ENCODE measurements at places on chromosomes 2 and 18.
A peak's percentile ranks its signal among the peaks of the same experiment; 100 is the strongest.

- DNase-seq, result no peak
Measured at GRCh38 chr2:52414561-52415295, 1352.9 kb upstream of the CHAC2 start.

DNA sequence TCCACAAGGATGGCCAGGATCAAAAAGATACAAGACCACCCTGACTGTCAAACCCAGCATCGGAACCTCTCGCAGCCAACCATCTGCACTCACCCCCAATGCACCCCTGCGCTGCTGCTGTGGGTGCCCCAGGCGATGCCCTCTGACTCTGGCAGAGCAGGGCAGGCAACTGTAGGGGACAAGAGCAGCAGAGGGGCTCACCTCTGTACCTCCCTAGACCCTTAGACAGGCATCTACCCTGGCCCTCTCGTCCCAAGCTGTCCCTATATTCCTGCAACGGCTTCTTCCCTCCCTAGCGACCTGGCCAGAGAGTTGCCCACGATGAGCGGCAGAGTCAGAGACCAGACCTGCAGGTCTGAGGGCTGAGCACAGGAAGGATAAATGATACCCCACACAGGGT lies 128.2 kb downstream of the HDAC4 start:
- no peak for DNase-seq

GRCh38 chr2:153891051-153891450 lies 19.3 kb downstream of the GALNT13 start:
- no peak for DNase-seq

DNA sequence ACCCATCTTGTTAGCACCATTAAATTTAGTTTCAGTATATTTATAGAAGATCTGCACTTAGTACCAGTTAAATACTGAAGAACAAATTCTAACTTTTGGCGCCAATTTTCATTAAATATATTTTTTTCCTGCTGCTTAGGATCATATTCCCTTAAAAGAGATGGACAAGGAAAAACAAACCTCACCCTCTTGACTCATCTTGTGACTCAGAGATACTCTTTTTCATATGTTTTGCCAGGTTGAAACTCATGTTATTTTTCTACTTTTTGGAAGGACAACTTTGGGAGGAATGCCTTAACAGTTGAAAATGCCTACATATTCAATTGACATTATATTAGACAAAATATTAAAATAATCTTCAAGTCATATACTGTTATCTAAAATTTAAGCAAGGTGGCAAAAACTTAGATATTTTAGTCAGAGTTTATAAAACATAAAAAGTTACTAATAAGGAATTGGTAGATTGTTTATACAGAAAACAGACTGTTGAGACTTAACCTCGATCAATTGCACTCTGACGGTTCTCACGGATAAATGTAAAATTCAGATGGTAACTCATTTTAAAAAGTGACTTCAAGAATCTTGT lies 36.2 kb downstream of the PNO1 start:
- no peak for DNase-seq

DNA sequence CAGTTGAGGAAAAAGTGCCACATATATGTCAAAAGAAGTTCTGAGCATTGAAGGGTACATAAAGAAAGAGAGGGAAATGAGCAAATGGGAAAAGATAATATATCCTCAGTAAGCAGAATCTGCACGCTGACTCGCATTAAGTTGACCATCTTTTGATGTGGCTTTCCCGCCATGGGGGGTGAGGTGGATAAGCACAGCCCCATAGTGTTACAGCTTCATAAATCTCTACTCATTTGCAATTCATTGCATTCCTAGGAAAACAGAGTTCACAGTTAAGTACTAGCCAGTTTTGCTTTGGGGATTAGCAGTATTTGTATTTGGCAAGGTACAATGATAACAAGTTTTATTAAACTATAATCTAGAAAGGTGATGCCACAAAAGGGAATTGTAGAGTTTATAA lies 814.2 kb downstream of the LRP1B start:
- no peak for DNase-seq

GRCh38 chr2:1483551-1483950 lies 70.3 kb downstream of the TPO start:
- DNase-seq, result no peak

- DNase-seq, result no peak
Measured at GRCh38 chr2:1654696-1655374, 89.5 kb downstream of the PXDN start.

DNA sequence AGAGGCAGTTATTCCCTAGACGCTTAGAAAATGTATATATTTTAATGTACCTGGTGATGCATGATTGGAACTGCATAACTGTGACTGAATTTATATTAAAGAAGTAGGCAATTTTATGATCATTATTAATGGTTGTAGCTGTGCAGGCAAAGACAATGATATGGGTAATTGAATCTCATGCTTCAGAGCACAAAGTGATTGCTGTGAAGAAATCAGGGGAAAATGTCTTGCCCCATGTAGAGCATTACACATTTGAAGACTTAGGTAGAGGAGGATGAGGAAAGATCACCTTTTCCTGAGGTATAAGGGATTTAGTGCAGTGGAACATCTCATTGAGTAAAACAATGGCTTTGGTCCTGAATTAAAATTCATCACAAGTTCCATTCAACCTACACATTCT lies 246.8 kb upstream of the DCC start:
- DNase-seq, result no peak

- DNase-seq, result peak; percentile 6
Measured at GRCh38 chr18:79917169-79917852, 34.1 kb downstream of the SLC66A2 start.

GRCh38 chr18:25039781-25040180 lies 312.2 kb downstream of the ZNF521 start:
- no peak for DNase-seq

DNA sequence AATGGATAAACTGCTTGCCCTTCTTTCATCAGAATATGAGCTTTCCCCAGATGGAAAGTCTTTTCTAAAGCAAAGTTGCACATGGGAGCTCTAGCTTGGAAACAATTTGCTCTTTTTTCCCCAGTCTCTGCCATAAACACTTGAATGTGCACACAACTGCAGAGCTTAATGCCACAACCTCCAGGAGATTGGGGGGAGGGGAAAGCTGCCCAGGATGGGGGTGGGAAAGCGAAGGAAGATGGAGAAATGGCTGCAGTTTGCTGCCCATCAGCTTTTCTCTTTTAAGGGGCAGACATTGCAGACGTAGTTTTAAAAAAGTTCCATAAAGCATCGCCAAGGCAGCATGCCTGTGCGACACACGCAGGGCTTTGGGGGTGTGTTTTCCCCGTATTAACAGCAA lies 1.5 kb downstream of the ACKR3 start:
- DNase-seq, result no peak

DNA sequence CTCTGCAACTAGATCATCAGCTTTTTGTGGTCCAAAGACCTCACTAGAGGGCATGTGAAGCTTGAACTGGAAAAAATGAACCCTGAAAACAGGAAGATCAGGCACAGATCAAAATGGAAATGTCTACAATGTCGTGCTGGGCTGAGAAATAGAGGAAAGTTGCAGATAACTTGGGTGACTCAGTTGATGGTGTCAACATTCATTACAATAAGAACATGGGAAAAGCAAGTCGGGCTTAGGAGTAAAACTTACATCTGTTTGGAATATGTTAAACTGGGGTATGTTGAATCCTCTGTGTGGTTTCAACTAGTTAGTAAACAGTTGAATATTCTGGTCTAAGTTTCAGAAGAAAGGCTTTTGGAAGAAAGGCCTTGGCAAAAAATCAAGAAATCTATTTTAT lies 940.4 kb downstream of the ERBB4 start:
- DNase-seq, result no peak

- no peak for DNase-seq
Measured at GRCh38 chr2:143469323-143469722, 340.1 kb downstream of the ARHGAP15 start.

GRCh38 chr2:80322311-80322920 lies 17.9 kb upstream of the LRRTM1 start:
- DNase-seq, result no peak

DNA sequence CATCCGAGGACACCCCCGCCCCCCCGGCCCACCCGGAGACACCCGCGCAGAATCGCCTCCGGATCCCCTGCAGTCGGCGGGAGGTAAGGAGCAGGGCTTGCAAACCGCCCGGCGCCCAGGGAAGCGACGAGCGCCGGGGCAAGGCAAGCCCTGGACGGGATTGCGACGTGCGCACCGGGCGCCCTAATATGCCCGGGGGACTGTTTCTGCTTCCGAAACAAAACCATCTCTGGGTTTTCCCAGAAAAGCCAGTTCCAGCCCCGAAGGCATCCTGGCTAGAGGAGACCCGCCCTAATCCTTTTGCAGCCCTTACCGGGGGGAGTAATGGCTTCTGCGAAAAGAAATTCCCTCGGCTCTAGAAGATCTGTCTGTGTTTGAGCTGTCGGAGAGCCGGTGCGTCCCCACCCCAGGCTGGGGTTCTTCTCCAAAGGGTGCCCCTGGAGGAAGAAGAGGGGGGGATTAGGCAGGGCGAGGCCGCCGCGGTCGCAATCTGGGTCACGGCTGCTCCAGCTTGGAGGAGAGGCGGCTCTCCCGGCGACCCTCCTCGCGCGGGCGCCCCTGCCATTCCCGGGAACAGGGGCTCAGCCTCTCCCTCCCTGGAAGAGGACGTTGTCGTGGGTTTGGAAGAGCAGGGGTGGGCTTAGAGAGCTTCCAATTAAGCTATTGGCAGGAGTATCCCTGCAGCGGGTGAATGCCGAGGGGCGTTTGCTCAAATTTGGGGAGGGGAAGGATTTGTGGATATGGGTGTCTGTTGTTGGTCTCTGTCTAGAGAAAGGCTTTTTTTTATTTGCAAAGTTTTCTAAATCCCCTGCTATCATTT lies 521 bp downstream of the MYCN start:
- no peak for DNase-seq

- no peak for DNase-seq
Measured at GRCh38 chr2:177599139-177599688, 206.6 kb downstream of the AGPS start.

- DNase-seq, result no peak
Measured at GRCh38 chr2:47026748-47027534, 111.3 kb upstream of the MCFD2 start.

GRCh38 chr2:529424-529823 lies 147.8 kb downstream of the TMEM18 start:
- no peak for DNase-seq

- DNase-seq, result no peak
Measured at GRCh38 chr2:111159641-111160040, 38.9 kb downstream of the BCL2L11 start.

- DNase-seq, result no peak
Measured at GRCh38 chr2:24875272-24875671, 44.8 kb downstream of the ADCY3 start.

DNA sequence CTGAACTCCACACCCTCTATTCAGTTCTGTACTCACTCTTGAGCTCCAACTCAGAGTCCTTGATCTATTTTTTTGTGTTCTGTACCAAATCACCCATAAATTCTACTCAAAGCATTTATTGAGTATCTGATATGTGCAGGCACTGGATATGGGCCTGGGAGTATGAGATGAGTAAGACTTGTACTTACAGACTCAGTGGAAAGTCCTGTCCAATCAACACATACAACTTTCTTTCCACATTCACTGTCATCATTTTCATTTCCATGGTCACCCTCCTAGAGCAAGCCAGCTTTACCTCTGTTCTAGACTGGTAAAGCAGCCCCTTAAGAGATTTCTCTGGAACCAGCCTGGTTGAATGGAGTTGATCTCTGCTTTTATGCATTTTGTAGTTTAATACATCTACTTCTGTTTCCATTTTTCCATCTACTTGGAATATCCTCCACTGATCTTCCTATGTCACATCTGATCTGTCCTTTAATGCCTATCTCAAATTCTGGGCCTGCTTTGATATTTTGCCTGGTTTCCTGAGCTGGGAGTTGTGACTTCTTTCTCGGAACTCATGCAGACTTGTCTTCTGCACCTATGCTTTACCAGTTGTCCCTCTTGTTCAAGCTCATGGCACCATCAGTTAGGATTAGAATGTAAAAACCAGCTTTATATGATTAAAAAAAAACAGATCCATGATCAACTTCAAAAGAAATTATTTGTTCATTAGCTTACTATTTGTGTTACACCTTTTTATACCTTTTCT lies 96.9 kb upstream of the GLS start:
- DNase-seq, result no peak

- DNase-seq, result no peak
Measured at GRCh38 chr2:240558236-240558761, 511 bp upstream of the ANKMY1 start.

DNA sequence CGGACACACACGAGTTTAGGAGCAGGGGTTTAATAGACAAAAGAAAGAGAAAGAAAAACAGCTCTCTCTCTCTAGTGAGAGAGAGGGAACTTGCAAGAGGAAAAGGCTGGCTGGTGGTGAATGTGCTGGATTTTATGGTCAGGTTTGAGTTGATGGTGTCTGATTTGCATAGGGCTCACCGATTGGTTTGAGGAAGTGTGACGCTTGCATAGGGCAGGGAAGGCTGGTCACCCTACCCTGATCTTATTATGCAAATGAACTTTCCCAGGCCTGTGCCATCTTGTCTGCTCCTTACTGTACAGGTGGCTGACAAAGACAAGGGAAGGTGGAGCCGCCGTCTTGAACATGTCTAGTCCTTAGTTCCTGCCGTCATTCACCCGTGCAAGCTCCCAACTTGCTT lies 408.9 kb downstream of the RIT2 start:
- no peak for DNase-seq

DNA sequence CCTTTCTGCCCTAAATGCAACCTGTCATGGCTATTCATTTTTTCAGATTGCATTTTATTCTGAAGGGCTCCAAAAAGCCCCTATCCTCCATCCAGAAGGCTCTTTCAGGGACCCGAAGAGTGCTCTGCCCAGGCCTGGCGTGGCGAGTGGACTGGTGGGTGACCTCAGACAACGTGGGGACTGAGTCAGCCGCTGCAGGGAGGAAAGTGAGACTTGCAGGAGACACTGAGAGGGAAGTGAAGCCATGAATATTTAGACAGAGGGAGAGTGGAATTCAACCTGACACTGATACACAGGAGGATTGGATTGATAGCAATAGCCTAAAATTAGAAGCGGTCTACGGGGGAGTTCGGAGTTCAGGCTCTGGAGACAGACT lies 63.6 kb upstream of the SIX2 start:
- no peak for DNase-seq

GRCh38 chr2:120647487-120647886 lies 88.2 kb upstream of the GLI2 start:
- no peak for DNase-seq

DNA sequence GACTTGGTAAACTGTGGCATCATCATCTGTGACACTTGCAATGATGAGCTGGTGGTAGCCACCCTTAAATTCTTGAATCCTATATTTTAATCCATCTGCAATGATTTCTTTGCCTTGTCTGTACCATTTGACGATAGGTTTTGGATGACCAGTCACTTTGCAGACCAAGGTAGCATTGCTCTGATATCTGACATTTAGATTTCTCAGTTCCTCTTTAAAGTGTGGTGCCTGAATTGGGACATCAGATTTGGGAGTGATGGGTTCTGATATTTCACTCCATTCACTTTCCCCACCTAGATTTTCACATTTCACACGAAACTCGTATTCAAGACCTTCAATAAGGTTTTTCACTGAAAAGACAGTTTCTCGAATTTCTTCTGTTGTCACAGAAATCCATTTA lies 55.8 kb downstream of the PLEKHA3 start:
- no peak for DNase-seq

DNA sequence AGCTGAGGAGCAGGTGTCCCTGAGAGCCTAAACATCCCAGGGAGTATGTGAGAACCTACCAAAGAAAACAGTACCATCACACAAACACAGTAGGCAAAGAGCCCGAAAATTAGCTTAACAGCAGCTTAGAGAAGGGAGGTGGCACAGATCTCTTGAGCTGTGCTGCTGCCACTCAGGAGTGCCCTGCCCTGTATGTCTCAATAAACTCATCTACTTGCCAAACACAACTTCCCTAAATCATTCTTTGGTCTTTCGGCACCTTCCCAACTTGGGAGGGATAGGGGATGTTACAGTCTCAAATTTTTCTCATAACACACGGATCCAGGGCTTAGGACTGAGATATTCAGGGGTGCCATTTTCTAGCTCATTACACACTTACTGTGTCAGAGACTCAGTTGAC lies 45.3 kb upstream of the C1D start:
- no peak for DNase-seq

Data from activated CD4-positive, alpha-beta T cell treated with anti-CD3 and anti-CD28 coated beads for 1 hour (primary cell).